BJ (cell line): ENCODE measurements at places on chromosomes 6 and 20. TPM values are rescaled to one million over a fixed set of nuclear protein-coding genes. Genes with fewer than 3 reads are reported as not detected.

MAD2L1BP gene
- polyA plus RNA-seq, result 37.7 and 39.3 TPM in 2 replicates

MYBL2 gene
- 6.4 and 9.8 TPM in 2 replicates for polyA plus RNA-seq

RNF39 gene
- polyA plus RNA-seq, result not detected in 2 replicates

GSTA2 gene
- polyA plus RNA-seq, result not detected in 2 replicates

SLC16A10 gene
- not detected in 2 replicates for polyA plus RNA-seq

SMLR1 gene
- polyA plus RNA-seq, result not detected in 2 replicates

METTL24 gene
- polyA plus RNA-seq, result 0.13 and 0.31 TPM in 2 replicates

COL9A3 gene
- polyA plus RNA-seq, result 0.21 and 0.34 TPM in 2 replicates

GPANK1 gene
- 12.6 and 15.0 TPM in 2 replicates for polyA plus RNA-seq

MOXD1 gene
- 71.3 and 121 TPM in 2 replicates for polyA plus RNA-seq

FAXC gene
- 3.8 and 5.1 TPM in 2 replicates for polyA plus RNA-seq

SIRPD gene
- polyA plus RNA-seq, result not detected in 2 replicates

TRIM31 gene
- polyA plus RNA-seq, result not detected in 2 replicates

RAB44 gene
- 0.02 and 0.04 TPM in 2 replicates for polyA plus RNA-seq

TMEM244 gene
- polyA plus RNA-seq, result not detected in 2 replicates

PEX7 gene
- polyA plus RNA-seq, result 5.6 and 8.5 TPM in 2 replicates

C20orf202 gene
- polyA plus RNA-seq, result not detected in 2 replicates

THBD gene
- polyA plus RNA-seq, result 0.04 TPM in 2 replicates

SYCP2 gene
- 0.47 and 1.2 TPM in 2 replicates for polyA plus RNA-seq

CST2 gene
- polyA plus RNA-seq, result not detected in 2 replicates

ELOVL2 gene
- 0.17 and 0.21 TPM in 2 replicates for polyA plus RNA-seq

GPR6 gene
- not detected in 2 replicates for polyA plus RNA-seq

MICB gene
- 21.9 and 23.4 TPM in 2 replicates for polyA plus RNA-seq

NNAT gene
- not detected in 2 replicates for polyA plus RNA-seq

DIDO1 gene
- polyA plus RNA-seq, result 18.0 and 19.8 TPM in 2 replicates

C6orf52 gene
- 0.28 and 0.74 TPM in 2 replicates for polyA plus RNA-seq

NRM gene
- polyA plus RNA-seq, result 12.6 and 19.7 TPM in 2 replicates

C4B gene
- polyA plus RNA-seq, result 9.2 and 14.4 TPM in 2 replicates

PTK7 gene
- 187 and 362 TPM in 2 replicates for polyA plus RNA-seq

FAM135A gene
- polyA plus RNA-seq, result 2.9 and 6.2 TPM in 2 replicates

MATN4 gene
- 0.05 and 0.06 TPM in 2 replicates for polyA plus RNA-seq

VSTM2L gene
- polyA plus RNA-seq, result 0.56 and 1.2 TPM in 2 replicates

FAM229B gene
- 26.8 and 40.7 TPM in 2 replicates for polyA plus RNA-seq

NOP56 gene
- polyA plus RNA-seq, result 131 and 136 TPM in 2 replicates

TMC2 gene
- not detected in 2 replicates for polyA plus RNA-seq

ZC3H12D gene
- polyA plus RNA-seq, result 0.02 and 0.04 TPM in 2 replicates

EGFL8 gene
- 3.7 and 4.0 TPM in 2 replicates for polyA plus RNA-seq

CTCFL gene
- not detected in 2 replicates for polyA plus RNA-seq

DYNLT2 gene
- 0.31 and 0.32 TPM in 2 replicates for polyA plus RNA-seq

RFX6 gene
- polyA plus RNA-seq, result not detected in 2 replicates

APOM gene
- polyA plus RNA-seq, result 4.2 and 4.8 TPM in 2 replicates

ADTRP gene
- 0.58 and 1.6 TPM in 2 replicates for polyA plus RNA-seq

SALL4 gene
- polyA plus RNA-seq, result 0.51 and 0.54 TPM in 2 replicates

PNPLA1 gene
- polyA plus RNA-seq, result not detected in 2 replicates

CCN5 gene
- polyA plus RNA-seq, result 0.91 and 2.0 TPM in 2 replicates

SEMG2 gene
- not detected in 2 replicates for polyA plus RNA-seq

SNAP91 gene
- not detected in 2 replicates for polyA plus RNA-seq

HUS1B gene
- polyA plus RNA-seq, result 0.10 and 0.12 TPM in 2 replicates
